NCI-H2227 treated with DMSO at 0.1 percent for 48 hours (cell line): ENCODE measurements at places on chromosomes 7 and 10.
A peak's percentile ranks its signal among the peaks of the same experiment; 100 is the strongest.

DNA sequence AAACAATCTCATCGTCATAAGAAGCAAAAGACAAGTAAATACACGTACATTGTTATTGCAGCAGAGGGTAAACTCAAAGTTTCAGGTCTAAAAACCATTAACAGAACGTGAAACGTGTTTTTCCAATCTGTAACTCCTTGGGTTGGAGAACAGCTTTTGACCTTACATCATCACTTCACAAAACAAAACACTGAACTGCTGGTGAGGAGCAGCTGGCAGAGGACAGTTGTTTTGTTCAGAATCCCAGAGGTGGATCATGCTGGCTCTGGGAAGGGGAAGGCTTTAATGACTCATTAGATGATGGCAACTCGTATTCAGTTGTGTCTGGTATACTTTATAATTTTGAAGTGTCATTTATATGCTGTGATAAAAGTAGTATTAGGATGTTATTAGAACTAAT is 923.0 kb upstream of the CELF2 start:
- no peak for DNase-seq

DNA sequence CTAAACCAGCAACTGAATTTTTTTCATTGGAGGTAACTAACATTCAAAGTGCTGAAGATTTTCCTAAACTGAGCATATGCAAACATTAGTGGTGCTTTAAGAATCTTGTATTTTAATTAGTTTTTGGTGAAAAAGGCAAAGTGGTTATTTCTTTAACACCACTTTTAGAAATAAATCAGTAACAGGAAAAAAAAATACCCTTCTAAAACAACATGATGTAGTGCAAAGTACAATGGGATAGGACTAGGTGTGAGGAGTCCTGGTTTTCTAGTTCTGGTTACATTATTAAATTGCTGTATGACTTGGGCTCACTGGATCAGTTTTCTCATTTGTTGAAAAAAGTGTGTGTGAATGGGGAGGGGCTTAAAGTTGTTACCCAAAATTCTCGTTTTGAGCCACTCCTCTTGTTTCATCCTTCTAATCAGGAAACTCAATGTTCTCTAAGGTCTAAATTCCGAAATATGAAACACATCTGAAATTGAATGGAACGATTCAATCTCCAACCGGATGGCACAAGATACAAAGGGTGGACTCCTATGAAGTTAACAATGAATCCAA is 1.8 kb downstream of the WASL start:
- no peak for DNase-seq

DNA sequence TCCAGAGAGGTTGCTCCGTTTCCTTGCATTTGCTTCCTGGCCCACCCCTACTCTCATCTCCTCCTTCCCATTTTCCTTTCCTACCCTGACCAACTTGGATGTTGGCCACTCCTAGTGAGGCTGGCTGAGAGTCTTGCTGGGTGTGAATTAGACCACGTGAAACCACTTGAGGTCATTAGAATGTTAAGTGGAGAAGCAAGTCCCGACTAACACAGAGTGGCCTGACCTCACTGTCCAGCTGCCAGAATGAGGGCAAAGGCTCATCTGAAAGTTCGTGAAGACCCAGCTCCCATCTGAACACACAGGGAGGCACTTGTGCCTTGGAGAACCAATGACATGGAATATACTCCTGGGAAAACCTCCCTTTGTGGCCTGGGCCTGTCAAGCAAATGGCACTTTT is 80.8 kb downstream of the WDR11 start:
- DNase-seq: no peak

GRCh38 chr7:131031099-131031868 is 296.4 kb upstream of the MKLN1 start:
- no peak for DNase-seq

GRCh38 chr10:84340187-84340586 is 11.8 kb downstream of the CCSER2 start:
- DNase-seq: no peak

- no peak for DNase-seq
Observed at GRCh38 chr7:138865843-138866242, 67.8 kb upstream of the ATP6V0A4 start.

DNA sequence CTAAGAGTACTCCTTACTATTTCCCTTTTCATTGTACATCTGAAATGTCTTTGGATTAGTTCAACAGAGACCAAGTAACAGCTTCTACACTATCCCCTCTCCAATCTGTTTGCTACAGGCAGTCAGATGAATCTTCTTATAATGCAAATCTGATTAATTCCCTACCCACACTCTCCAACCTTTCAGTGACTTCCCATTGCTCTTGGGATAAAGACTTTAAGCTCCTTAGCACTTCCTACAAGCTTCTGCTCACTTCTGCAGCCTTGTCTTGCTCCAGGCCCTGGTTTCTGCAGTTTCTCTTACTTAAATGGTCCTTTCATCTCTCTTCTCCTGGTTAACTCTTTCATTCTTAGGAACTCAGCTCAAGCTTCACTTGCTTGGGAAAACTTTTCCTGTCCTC is 65.2 kb upstream of the FEZF1 start:
- no peak for DNase-seq

DNA sequence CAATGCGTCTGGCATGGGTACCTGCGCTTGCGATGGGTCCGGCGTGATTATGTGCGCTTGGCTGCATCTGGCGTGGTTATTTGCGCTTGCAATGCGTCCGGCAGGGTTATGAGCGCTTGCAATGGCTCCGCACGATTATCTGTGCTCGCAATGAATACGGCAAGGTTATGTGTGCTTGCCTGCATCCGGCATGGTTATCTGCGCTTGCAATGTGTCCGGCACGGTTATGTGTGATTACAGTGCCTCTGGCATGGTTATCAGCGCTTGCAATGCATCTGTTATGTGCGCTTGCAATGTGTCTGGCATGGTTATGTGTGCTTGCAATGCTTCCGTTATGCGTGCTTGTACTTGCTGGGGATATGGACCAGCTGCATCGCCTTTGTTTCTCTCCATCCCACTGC is 37.7 kb downstream of the RBAK start:
- peak; percentile 24 for DNase-seq

DNA sequence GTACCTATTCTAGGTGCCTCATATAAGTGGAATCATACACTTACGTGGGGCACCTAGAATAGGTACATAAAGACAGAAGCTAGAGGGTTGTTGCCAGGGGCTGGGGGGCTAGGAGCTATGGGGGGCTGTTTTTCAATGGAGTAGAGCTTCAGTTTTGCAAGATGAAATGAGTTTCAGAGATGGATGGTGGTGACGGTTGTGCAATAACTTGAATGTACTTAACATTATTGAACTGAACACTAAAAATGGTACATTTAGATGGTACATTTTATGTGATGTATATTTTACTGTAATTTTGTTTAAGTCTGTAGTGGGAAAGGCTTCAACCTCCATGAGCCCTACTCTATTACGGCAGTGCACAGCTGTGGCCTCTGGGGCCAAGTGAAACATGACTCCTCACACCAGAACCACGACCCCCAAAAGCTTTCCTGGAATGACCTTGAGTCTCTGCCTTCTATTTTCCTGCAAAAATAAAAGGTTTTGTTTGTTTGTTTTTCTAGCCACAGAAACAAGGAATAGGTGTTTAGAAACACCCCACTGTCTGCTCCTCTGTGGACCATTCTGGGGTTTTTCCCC is 147.3 kb upstream of the PLXNA4 start:
- no peak for DNase-seq

GRCh38 chr10:3163879-3164278 is 8.7 kb downstream of the PITRM1 start:
- no peak for DNase-seq

- DNase-seq: no peak
Observed at GRCh38 chr7:27185854-27186667, 1.0 kb upstream of the HOXA11 start.

DNA sequence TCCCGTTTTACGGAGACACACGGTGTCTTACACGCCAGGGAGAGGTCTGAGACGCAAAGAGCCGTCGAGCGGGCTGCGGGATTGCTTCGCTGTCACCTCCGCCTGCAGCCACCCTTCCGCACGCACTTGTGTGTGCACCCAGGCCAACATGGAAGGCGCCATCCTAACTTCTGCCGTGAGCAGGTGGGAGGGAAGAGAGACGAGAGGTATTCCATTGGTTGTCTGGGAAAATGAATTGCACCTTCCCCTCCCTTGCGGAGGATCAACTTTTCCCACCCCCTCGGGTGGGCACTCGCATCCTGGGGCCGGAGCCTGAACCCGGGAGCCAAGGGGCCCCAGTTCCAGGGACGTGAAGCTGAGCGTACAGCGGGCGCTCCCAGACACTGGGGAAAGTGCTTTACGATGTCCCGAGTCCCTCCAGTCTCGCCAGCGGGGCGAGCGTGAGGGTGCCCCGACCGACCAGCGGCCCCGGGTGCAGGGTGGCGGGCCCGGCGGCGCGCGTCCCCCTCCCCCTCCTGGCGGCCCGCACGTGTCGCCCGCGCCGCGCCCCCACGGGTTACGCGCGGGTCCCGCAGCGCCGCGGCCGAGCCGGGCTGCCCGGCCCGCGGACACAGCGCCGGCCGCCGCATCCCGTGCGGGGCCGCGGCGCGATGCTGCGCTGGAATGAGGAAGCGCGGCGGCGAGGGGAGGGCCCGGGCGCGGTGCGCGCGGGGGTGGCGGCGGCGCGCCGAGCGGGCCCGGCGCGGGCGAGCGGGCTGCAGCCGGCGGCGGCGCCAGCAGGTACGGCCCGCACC is 984 bp upstream of the IKZF1 start:
- DNase-seq: no peak

GRCh38 chr7:127177156-127177555 is 75.6 kb downstream of the GRM8 start:
- no peak for DNase-seq

GRCh38 chr10:86658261-86658741 is 4.0 kb downstream of the OPN4 start:
- no peak for DNase-seq

DNA sequence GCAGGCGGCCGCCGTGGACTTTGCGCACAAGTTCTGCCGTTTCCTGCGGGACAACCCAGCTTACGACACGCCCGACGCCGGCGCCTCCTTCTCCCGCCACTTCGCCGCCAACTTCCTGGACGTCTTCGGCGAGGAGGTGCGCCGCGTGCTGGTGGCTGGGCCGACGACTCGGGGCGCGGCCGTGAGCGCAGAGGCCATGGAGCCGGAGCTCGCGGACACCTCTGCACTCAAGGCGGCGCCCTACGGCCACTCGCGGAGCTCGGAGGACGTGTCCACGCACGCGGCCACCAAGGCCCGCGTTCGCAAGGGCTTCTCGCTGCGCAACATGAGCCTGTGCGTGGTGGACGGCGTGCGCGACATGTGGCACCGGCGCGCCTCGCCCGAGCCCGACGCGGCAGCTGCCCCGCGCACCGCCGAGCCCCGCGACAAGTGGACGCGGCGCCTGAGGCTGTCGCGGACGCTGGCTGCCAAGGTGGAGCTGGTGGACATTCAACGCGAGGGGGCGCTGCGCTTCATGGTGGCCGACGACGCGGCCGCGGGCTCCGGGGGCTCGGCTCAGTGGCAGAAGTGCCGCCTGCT is 14.1 kb downstream of the SH2B2 start:
- DNase-seq: no peak

DNA sequence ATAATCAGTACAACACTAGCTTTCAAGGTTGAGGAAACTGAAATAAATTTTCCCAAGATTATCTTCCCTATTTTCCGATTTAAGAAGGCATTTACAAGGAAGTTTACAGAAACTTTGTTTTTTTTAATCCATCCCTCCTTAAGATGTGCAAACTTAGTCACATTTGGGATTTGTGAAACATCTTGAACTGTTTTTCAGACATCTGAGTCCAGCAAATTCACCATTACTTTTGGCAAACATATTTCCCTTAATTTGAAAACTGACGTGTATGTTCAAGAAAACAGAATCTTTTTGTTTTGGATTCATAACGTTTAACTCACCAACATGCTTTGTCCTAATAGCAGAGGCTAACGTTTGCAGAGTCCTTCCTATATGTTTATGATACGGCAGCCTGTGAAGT is 19.5 kb downstream of the GLI3 start:
- DNase-seq: no peak

DNA sequence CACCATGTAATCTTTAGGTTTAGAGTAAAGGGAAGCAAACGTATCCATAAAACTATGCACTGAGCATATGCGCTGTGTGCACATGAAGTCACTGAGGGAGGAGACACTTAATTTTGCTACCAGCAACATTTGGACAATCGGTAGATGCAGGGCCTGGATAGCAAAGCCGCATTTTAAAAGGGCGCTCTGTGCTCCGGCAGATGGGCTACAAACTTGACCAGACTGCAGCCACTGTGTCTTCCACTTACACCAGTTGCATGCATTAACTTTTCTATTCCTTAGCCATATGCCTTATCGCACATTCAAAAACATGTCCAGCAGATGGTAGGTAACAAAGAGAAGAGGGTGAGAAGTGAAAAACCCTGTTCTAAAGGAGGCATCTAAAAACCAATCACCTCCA is 18.3 kb downstream of the FAM171A1 start:
- no peak for DNase-seq

DNA sequence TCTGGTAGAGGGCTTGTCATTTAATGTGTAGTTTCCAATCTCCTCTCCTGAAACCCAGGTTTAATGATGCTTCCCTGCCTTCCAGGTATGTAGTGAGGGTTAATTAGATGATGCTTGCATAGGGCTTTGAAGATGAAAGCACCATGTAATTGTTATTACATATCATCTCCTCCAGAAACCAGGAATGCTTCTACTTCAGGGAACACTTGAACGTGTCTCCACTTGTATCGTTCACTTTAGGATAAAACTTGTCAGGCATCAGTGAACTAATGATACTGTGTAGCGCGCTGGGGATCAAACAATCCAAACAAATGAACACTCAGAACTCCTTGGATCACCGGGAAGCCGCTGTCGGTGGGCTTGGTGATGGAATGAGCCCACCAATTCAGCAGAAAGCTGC is 260.9 kb upstream of the FZD8 start:
- no peak for DNase-seq

- DNase-seq: no peak
Observed at GRCh38 chr7:80481196-80481884, 30.5 kb downstream of the GNAT3 start.

DNA sequence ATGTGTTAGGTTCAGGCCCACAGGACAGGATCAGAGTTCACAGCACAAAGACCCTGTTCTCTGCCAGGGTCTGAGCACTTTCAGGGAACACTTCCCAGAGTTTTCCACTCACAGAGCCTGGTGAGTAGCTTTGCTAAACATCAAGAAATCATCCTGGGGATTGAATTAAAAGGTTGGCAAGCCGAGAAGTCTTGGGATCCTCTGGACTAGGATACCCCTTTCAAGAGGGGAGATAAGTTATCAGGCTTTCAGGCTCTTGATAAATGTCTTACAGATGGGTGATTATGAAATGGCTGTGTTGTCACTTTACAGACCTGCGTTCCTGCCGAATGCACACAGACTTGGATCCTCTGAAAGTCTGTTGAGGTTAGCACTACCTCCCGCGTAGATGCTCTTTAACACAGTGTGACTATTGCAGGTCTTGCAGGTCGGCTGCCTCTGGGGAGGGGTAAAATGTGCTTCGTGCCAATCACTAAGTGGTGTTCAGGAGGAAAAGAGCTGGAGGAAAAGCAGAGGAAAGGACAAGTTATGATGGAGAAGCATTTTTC is 473.5 kb upstream of the AKR1E2 start:
- no peak for DNase-seq

- no peak for DNase-seq
Observed at GRCh38 chr7:135843214-135843613, 94.6 kb upstream of the FAM180A start.
